ENCODE measurements at places on chromosomes 5 and 9. TPM values are rescaled to one million over a fixed set of nuclear protein-coding genes. Genes with fewer than 3 reads are reported as not detected.
A peak's percentile ranks its signal among the peaks of the same experiment; 100 is the strongest.

The OLFM1 gene
- 1.2 TPM for total RNA-seq

DNA sequence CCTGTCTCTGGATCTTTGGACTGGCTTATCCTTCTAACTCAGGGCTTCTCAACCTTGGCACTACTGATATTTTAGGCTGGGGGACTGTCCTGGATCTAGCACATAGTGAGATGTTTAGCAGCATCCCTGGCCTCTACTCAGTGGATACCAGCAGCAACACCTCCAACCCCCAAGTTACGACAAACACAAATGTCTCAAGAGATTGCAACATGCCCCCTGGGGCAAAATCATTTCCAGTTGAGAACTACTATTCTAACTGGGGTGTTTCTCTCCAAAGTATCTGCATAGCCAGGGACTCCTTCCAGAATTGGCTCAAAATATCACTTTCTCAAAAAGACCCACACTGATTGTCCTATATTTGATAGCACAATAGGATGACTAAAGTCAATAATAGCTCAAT, 7.2 kb upstream of the TLR4 start:
- DNase-seq, result no peak
- no peaks in the 10 kb centered on the region for H3K36me3 ChIP-seq
- no peak overlapping the region for H3K4me3 ChIP-seq
- no peaks in the 10 kb centered on the region for H3K27me3 ChIP-seq
- no peak overlapping the region for H3K27ac ChIP-seq
- no peaks in the 10 kb centered on the region for H3K4me1 ChIP-seq

The ZNF169 gene
- total RNA-seq, result 3.6 TPM

DNA sequence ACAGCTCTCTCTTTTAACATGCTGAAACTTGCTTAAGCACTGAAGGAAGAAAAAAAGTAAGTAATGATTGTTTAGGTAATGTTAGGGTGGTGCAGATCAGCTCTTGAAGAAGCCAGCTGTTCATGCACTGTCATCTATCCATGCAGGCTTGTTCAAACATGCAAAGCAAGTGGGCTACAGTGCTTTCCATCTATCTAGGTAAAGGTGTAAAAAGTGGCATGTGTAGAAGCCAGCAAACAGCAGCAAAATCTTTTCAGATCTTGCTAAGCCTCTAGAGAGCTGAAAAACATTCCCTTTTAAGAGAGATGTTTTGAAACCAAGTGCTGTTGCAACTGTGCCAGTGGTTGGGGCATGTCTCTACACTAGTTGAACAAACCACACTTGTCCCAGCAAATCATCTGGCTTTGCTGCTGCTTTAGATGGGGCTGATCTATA, 214.4 kb downstream of the EFNA5 start:
- H3K4me1 ChIP-seq, result peaks cover 35% of the 10 kb centered on the region
- DNase-seq, result no peak
- H3K27me3 ChIP-seq, result no peaks in the 10 kb centered on the region
- H3K27ac ChIP-seq, result no peak overlapping the region

The GABRP gene
- not detected for total RNA-seq

The RXFP3 gene
- not detected for total RNA-seq

The GPR151 gene
- total RNA-seq, result not detected

DNA sequence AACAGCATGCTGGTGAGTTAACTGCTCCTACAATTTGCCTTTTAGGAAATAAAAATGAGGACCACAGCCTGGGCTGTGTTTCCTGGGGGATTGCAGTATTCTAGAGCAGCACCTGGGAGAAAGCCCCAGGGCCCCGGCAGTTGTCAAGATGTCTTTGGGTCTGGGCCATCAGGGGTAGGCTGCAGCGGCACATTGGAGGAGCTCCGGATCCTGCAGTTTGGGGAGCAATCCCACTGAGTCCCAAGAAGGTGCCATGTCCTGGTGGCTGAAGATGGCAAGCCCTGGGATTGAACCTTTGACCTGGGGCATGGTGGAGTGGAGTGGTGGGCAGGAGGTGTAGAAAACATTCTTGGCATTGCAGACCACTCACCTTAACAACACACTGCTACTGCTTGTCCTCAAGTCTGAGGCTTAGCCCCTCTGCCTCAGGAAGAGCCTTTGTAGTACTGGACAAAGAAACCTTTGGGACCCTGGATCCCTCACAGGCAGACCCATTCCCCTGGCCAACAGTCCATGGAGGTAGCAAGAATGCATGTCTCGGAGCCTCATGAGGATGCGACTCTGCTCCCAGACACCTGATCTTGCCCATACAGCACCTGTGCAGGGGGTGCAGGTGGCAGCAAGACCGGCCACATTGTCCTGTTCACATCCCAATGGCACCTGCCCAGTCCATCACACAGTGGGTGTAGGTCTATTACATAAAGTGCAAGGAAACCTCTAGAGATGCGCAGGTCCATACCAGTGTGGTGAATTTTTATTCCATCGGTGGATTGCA, 159.1 kb upstream of the IRX2 start:
- no peak overlapping the region for H3K27ac ChIP-seq
- H3K36me3 ChIP-seq, result no peaks in the 10 kb centered on the region
- no peak for DNase-seq
- H3K27me3 ChIP-seq, result no peaks in the 10 kb centered on the region
- no peak overlapping the region for H3K4me3 ChIP-seq

DNA sequence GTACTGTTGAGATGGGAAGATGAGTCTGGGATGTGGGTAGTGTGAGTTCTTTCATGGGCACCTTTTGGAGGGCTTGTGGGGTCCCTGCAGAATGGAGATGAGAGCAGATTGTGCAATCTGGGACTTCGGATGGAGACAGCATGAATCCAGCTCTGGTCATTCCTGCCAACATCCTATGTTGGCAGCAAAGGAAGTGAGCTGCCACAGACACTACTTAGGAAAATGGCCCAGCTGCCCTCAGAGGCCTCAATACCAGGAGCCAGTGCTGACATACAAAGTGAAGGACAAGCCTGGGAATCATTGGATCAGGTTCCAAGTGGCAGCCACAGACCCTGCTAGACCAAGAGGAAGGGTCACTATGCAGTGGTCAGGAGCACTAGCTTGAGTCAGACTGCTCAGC, 402.8 kb downstream of the CDK5RAP2 start:
- peaks cover 17% of the 10 kb centered on the region for H3K27me3 ChIP-seq
- H3K4me3 ChIP-seq, result no peak overlapping the region
- no peak overlapping the region for H3K27ac ChIP-seq

DNA sequence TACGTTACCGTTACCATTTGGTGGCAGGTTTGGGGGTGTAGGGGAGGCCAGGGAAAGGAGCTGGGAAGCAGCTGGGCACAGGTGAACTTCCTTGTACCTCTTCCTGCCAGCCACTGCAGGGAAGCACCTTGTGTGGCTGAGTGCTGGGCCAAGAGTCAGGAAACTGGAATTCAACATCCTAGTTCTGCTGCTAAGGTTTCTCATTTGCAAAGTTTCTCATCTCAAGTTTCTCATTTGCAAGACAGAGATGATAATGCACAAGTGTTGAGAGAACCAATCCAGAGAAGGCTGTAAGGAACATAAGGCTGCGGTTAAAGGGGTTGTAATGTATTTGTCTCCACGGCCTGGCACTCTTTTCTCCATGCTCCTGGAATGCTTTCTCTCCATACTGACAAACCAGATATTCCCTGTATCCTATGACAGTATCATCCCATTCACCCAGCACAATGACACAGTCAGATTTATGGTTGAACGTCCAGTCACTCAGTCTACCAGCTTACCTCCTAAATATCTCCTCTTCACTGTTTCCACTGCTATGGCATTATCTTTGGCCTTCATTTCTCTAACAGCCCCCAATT, 33.6 kb upstream of the LARP1 start:
- peaks cover 6% of the 10 kb centered on the region for H3K4me1 ChIP-seq
- no peak for DNase-seq
- no peaks in the 10 kb centered on the region for H3K36me3 ChIP-seq
- H3K27ac ChIP-seq, result no peak overlapping the region

GRCh38 chr9:130437011-130437789, 7.6 kb upstream of the ASS1 start:
- peaks cover 6% of the 10 kb centered on the region for H3K36me3 ChIP-seq
- no peak for DNase-seq
- peaks cover 8% of the 10 kb centered on the region for H3K4me1 ChIP-seq
- no peak overlapping the region for H3K27ac ChIP-seq
- H3K27me3 ChIP-seq, result peaks cover 7% of the 10 kb centered on the region
- no peak overlapping the region for H3K4me3 ChIP-seq

DNA sequence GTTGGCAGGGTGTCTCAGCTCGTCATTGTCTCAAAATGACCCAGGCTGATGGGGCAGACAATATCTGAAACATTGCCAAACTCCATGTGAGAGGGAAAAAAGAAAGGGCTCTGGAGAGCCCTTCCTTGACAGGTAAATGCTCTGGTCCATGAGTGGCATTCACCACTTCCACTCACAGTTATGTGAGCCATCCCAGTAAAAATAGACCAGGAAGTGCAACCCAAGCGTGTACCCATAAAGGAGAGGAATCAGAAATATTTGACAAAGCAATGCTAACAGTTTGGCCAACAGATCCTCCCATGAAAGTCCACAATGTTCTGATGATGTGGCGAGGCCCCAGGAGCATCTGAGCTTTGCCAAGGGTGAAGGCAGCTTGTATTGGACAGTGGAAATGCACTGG, 49.4 kb downstream of the ASTN2 start:
- no peaks in the 10 kb centered on the region for H3K36me3 ChIP-seq
- H3K27ac ChIP-seq, result no peak overlapping the region
- DNase-seq, result no peak
- no peaks in the 10 kb centered on the region for H3K4me1 ChIP-seq

- H3K27me3 ChIP-seq, result no peaks in the 10 kb centered on the region
- no peak overlapping the region for H3K4me3 ChIP-seq
- no peaks in the 10 kb centered on the region for H3K4me1 ChIP-seq
These were observed 31.5 kb downstream of the HMHB1 start for GRCh38 chr5:143843461-143843860.

- H3K4me3 ChIP-seq, result no peak overlapping the region
- no peaks in the 10 kb centered on the region for H3K4me1 ChIP-seq
- no peak overlapping the region for H3K27ac ChIP-seq
- DNase-seq, result peak; percentile 49
- H3K36me3 ChIP-seq, result no peaks in the 10 kb centered on the region
- peaks cover 47% of the 10 kb centered on the region for H3K27me3 ChIP-seq
These were observed 10.6 kb upstream of the SLC6A19 start for GRCh38 chr5:1190837-1191239.

DNA sequence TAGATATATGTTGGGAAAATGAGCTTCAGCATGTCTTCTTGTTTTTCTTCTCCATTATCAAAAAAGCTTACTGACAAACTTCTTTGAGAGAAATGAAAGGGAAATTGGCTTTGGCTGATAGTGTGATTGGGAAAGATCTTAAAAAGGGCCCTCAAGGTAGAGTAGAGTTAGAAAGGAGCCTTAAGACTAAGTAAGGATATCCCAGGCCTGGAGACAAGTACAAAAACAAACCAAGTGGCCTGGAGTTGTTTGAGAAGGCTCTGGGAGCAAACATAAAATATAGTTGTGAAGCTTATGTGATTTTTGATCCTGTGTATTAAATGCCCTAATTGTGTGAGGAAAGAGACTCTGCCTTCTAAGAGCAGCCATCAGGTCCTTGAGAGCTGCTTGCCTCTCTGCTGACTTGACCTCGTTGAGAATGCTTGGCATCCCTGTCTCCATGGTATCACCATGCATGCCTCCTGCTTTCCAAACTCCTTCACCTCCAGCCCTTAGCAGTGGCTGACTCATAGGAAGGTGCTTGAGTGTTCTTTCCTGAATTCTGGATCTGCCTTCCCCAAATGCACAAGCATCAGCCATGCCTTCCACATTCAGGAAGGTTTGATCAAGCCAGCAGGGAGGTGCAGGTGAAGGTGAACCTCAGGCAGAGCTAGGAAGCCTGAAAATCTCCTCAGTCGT, 78.9 kb downstream of the SMARCA2 start:
- no peak for DNase-seq
- peaks cover 31% of the 10 kb centered on the region for H3K36me3 ChIP-seq
- H3K4me1 ChIP-seq, result peaks cover 14% of the 10 kb centered on the region
- H3K27me3 ChIP-seq, result no peaks in the 10 kb centered on the region
- H3K4me3 ChIP-seq, result no peak overlapping the region
- peak overlapping the region; percentile 29 for H3K27ac ChIP-seq

The SLC6A7 gene
- total RNA-seq, result not detected

- DNase-seq, result no peak
- no peaks in the 10 kb centered on the region for H3K36me3 ChIP-seq
- H3K4me3 ChIP-seq, result no peak overlapping the region
- H3K27me3 ChIP-seq, result no peaks in the 10 kb centered on the region
These were observed 230.9 kb downstream of the PIK3R1 start for GRCh38 chr5:68446487-68446894.

- no peak overlapping the region for H3K4me3 ChIP-seq
- DNase-seq, result no peak
- no peak overlapping the region for H3K27ac ChIP-seq
- no peaks in the 10 kb centered on the region for H3K36me3 ChIP-seq
- no peaks in the 10 kb centered on the region for H3K4me1 ChIP-seq
These were observed 1888.9 kb upstream of the CDH6 start for GRCh38 chr5:29304545-29304944.

GRCh38 chr9:36858805-36859375, 175.2 kb downstream of the PAX5 start:
- H3K27me3 ChIP-seq, result peaks cover 53% of the 10 kb centered on the region
- H3K27ac ChIP-seq, result no peak overlapping the region
- H3K36me3 ChIP-seq, result no peaks in the 10 kb centered on the region
- H3K4me3 ChIP-seq, result no peak overlapping the region

DNA sequence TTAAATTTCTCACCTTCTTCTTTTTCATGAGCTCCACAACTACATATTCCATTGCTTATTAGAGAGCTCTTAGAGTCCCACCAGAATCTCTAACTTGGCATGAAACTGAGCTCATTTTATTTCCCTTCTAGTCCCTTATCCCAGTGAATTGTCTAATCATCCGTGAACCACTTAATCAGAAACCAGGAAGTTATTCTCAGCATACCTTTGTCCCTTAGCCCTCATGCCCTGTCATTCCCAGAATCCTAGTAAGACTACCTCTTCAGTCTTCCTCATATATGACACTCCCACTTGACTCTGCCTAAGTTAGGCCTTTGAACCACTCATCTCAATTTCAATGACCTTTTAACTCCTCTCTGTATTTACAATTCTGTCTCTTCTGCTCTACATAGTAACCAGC, 93.0 kb upstream of the PAPPA start:
- no peak overlapping the region for H3K27ac ChIP-seq
- peaks cover 5% of the 10 kb centered on the region for H3K4me1 ChIP-seq
- H3K36me3 ChIP-seq, result peaks cover 3% of the 10 kb centered on the region
- no peaks in the 10 kb centered on the region for H3K27me3 ChIP-seq

The GDF9 gene
- 0.29 TPM for total RNA-seq

DNA sequence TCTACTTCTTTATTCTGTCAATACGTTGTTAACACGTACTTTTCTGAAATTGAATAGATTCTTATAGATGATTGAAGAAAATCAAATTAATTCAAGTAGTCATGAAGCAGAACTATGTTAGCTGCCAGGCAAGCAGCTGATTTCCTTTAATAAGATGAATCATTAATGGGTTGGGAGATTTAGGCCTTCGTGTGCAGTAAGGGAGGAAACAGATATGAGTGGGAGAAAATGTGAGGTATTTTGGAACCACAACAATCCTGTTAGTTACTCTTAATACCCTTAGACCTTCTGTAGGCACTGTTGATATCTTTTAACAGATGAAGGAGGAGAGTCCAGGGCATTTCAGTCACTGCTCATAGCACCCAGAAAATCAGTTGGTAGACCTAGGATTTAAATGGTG, 121.0 kb downstream of the AOPEP start:
- no peak for DNase-seq
- no peaks in the 10 kb centered on the region for H3K27me3 ChIP-seq
- peaks cover 11% of the 10 kb centered on the region for H3K36me3 ChIP-seq
- H3K27ac ChIP-seq, result peak overlapping the region; percentile 78
- H3K4me1 ChIP-seq, result peaks cover 49% of the 10 kb centered on the region
- H3K4me3 ChIP-seq, result no peak overlapping the region
